ENCODE measurements at places on chromosomes 11 and 22. TPM values are rescaled to one million over a fixed set of nuclear protein-coding genes. Genes with fewer than 3 reads are reported as not detected.

TRMT2A gene
- total RNA-seq, result 45.3 TPM

RGL4 gene
- total RNA-seq, result not detected

APOL3 gene
- 7.9 TPM for total RNA-seq

APOA5 gene
- not detected for total RNA-seq

ART1 gene
- total RNA-seq, result not detected

OLFML1 gene
- total RNA-seq, result 4.2 TPM

OR10D3 gene
- not detected for total RNA-seq

C11orf21 gene
- not detected for total RNA-seq

All from uterine smooth muscle cell (primary cell).